Right cardiac atrium (tissue), 5 donors: ENCODE measurements at places on chromosomes 1 and 21.
A peak's percentile ranks its signal among the peaks of the same experiment; 100 is the strongest.

- no peak for DNase-seq
Measured at GRCh38 chr1:41342774-41343355, 18.4 kb upstream of the FOXO6 start.

- DNase-seq, result no peak
Measured at GRCh38 chr1:37147392-37147831, 113.1 kb upstream of the GRIK3 start.

- DNase-seq, result no peak
Measured at GRCh38 chr1:36142121-36142520, 7.2 kb downstream of the TRAPPC3 start.

DNA sequence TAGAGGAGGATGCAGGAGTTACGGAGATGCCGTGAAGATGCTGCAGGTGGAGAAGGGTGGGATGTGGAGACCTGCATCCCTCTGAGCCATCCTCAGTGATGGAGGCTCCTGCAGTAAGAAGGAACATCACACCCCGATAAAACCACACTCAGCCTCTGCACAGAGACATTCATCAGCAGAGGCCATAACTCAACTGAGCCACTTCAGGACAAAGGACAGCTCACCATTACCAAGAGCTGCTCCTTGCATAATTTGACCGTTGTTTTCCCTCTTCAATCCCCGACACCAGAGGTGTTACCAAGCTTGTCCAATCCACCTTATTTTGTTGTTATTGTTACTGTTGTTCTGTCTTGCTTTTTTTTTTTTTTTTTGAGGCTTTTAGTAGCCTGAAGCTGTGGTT lies 543.9 kb downstream of the AJAP1 start:
- no peak for DNase-seq

DNA sequence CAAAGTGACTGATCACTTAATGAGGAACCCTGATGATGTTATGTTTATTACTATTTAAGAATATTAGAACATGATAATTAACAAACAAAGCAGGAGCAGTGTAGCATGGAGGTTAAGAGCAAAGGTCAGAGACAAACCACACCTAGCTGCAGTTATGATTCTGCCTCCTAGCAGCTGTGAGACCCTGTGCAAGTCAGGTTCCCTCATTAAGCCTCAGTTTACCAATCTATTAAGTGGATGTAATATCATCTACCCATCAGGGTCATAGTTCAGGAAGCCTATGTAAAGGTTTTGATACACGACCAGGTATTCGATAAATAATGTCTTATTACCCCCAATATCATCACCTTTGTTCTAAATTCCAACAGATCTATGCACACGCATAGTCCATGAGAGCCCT lies 32.0 kb downstream of the DUSP10 start:
- DNase-seq, result no peak

- DNase-seq, result no peak
Measured at GRCh38 chr21:38307771-38308531, 51.2 kb downstream of the KCNJ15 start.

DNA sequence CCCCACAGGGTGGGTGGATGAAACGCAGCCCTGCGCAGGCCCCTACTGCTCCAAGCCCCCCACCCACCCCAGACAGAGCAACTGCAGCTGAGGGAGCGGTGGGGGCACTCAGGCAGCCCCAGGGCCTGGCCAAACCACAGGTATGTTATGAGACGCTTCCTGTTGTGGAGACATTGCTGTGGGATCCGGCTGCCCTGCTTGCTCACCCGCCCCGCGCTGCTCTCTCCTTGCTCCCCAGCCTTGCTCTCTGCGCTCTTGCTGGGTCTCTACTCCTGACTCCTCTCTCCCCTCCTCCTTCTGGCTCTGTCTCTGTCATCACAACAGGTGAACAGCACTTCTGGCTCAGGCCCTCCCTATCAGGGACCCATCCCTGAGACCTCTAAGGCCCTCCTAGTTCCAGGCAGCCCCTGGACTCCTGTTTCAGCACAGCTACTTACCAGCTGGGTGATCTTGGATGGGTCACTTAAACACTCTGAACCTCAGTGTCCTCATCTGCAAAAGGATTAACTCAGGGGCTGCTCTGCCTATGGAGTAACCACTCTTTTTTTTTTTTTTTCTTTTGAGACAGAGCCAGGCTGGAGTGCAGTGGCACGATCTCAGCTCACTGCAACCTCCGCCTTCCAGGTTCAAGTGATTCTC lies 15.9 kb downstream of the COL8A2 start:
- DNase-seq, result no peak

- DNase-seq, result no peak
Measured at GRCh38 chr1:157488156-157488555, 64.2 kb downstream of the FCRL5 start.

- peak; percentile 80 for DNase-seq
Measured at GRCh38 chr1:33382661-33383415, 48.1 kb downstream of the PHC2 start.

GRCh38 chr1:198631292-198631691 lies 7.5 kb upstream of the PTPRC start:
- no peak for DNase-seq

- peak; percentile 81 for DNase-seq
Measured at GRCh38 chr1:94063379-94063778, 57.6 kb downstream of the ABCA4 start.

DNA sequence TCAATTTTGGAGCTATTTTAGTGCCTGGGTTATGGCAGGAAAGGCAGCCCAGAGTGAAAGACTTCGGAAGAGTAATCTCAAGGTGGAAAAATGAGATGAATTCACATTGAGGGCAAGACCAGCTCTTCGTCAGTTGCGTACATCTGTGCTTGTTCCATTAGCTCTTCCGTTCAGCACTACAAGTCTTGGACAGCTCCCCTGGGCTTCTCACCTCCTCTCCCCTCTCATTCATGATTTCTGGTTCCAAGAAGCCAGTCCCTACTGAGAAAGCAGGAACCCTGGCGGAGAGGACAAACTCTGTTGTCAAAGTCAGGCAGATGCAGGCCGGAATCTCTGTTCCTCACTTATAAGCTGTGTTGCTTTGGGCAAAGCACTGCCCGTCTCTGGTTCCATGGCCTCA lies 76.5 kb downstream of the ACTL8 start:
- no peak for DNase-seq

- peak; percentile 40 for DNase-seq
Measured at GRCh38 chr1:53616927-53617326, 122.0 kb downstream of the GLIS1 start.

DNA sequence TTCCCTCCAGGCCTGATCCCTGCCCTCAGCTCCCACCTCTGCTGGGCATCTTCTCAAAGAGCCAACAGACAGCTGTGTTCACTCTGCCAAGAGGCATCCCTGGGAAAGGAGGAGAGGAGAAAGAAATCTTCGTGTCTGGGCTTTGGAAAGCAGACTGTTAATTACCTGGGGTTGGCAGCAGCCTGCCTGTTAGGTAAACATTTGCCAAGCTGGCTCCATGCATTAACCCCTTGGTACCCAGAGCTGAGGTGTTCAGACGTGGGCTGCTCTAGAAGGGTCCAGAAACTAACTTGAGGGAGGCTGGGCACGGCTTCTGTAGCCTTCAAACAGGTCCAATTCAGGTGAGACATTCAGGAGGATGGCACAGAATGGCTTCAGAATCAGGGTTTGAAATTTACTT lies 8.7 kb upstream of the EXTL1 start:
- no peak for DNase-seq

DNA sequence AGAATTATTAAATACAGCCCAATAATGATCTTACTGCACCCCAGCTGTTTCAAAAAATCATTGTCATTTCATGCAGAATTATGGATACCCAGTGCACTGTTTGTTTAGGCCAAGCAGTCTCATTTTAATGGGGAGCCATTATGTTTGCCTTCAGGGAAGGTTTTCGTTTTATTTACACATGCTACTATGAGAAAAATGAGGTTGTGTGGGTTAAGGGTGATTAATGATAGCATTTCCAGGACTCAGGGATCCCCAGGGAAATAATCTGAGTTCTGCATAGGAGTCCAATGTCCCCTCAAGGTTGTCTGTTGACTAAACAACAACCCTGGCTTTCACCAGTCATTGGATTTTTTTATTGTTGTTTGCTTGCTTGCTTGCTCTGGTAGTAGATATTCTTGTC lies 71.0 kb upstream of the ZP4 start:
- DNase-seq, result no peak

- no peak for DNase-seq
Measured at GRCh38 chr1:41578712-41579335, 94.3 kb upstream of the EDN2 start.

- DNase-seq, result no peak
Measured at GRCh38 chr1:1020415-1021009, 592 bp downstream of the AGRN start.

DNA sequence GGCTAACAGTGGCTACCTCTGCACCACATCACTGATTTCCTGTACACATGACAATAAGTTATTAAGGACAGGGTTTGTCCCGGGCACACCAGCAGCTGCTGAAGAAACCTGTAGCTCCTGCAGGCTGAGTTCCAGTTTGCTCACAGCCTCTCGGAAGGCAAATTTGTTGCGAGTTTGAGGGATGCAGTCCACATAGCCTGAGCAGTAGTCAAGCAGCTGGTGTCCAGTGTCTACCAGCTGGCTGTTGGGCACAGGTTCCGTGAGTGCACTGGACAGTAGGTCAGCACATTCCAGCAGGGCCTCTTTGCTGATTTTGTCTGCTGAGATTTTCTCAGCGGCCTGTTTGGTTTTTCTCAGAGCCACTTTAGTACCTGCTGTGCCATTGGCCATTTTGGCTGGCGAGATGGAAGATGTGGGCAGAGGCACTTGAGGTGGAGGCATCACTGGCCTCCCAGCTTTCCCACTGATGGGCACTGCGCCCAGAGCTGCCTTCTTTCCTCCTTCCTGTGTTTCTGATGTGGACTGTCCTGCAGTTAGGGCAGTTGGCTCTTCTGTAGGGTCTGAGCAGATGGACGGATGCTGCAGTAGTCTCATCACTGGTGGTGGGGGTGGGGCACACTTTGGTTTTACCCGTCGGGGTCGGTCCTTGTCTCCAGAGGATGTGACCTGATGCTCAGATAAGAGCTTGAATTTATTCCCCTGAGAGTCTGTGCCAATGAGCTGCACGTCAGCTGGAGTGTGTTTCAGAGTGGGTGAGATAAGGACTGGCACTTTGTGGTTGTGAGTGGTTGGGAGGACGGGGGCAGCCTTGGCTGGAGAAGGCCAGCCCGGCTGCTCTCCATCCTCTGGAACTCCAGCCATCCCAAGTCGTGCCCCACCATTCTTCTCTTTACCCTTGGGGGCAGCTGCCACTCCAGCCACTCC lies 26.1 kb downstream of the TOR3A start:
- DNase-seq, result no peak

DNA sequence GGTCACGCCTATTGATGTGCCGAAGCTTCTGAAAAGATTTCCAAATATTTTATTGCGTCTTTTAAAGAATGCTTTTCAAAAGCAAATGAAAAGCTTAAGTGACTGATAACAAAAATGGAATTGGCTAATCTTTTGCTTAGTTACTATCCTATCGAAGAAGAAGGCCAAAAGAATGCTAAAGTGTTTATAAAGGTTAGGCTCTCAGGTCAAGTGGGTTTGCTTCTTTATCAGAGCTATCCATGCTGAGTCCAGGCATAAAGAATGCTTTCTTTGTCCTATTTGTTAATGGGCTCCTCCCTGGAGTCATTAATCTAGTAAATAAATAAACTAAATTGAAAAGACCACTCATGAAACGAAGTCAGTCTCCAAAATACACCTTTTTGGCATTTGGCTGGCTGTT lies 133.4 kb upstream of the LYPLAL1 start:
- no peak for DNase-seq

GRCh38 chr1:214224611-214225354 lies 56.2 kb upstream of the SMYD2 start:
- DNase-seq, result no peak

DNA sequence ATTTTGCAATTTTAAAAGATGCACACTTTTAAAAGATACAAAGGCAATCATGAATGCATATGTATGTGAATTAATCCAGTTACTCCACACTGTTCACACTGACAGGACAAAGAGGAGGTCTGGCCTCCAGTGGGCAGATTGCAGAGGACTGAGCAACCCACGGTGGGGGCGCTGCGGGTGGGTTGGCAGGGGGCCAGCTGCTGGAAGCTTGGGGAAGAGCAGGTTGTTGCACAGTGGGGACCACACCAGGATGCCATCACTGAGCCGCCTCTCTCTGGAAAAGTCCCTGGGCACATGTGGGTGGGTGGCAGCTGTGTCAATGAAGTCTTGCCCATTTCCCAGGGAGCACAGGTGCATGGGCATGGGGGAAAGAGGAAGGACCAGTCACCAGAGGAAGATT lies 12.7 kb upstream of the PADI4 start:
- no peak for DNase-seq

DNA sequence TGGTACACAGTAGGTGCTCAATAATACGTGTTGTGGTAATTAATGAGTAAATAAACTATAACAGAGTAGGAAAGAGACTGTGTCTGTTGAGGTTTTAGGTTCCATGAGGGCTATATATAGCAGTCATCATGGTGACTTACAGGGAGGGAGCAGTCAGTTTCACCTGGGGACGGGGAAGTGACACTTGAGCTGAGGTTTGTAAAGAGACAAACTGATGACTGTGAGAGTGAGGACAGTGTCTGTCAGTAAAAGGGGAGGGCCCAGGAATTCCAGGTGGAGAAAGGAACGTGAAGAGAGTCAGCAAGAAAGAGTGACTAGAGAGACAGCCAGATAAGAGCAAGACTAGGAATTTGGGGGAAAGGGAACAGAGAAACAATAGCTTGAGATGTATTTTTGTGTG lies 30.2 kb downstream of the ABCA4 start:
- DNase-seq, result no peak

- DNase-seq, result no peak
Measured at GRCh38 chr1:244381878-244382565, 69.7 kb downstream of the ADSS2 start.

DNA sequence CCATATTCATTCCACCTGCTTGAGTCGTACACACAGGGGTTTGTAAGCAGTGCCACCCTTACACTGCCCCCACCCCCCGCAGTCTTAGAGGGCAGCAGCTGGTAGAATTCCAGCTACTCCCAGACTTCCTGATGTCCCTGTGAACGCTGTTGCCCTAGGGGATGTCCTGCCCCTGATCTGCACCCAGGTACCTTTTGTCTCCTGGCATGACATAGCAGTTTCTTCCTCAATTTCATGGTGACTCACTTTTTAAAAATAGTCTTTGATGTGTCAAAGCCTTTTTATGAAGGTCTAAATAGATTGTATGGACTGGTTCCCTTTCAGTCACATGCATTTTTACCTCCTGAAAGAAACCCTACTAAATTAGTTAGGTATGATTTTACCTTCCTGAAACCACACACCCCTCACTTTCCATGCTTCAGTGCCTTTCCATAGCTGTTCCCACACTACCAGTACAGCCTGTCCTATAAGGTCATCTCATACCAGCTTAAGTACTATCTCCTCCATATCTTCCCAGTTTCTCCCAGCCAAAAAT lies 76.4 kb downstream of the ST3GAL3 start:
- no peak for DNase-seq
